ENCODE measurements at places on chromosomes 5 and 9.

DNA sequence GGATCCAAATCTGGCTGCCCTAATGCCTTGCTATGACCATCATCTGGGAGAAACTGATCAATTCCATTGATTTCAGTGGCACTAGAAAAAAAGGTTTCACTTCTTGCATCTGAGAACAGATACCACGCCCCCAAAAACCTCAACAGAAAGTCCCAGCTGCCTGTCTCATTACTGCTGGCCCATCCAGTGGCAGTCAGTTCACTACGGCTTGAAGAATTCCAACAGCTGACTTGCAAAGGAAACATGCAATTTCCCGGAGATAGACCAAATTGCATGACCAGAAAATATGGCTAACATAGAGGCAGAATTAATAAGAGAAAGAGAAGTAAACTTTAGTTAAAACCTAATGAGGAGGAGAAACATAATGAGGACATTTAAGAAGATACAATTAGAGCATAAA lies 48.6 kb downstream of the UGCG start:
- DNase-seq: no peak

DNA sequence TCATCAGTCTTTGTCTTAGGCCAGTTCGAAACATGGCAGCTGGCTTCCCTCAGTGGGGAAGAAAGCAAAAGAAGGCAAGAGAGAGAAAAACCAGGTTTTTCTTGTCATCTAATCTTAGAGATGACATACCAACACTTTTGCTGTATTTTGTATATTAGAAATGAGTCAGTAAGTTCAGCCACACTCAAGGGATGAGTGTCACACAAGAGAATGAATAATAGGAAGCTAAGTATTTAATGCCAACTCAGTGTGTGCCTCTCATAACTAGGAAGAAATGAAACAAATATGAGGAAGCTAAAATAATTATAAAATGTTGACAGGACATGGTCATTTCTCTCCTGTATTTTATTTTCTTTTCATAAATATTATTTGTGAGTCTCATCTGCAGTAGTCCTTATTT lies 65.3 kb downstream of the CDH12 start:
- DNase-seq: no peak

- no peak for DNase-seq
Observed at GRCh38 chr9:134545215-134545542, 96.4 kb upstream of the COL5A1 start.

DNA sequence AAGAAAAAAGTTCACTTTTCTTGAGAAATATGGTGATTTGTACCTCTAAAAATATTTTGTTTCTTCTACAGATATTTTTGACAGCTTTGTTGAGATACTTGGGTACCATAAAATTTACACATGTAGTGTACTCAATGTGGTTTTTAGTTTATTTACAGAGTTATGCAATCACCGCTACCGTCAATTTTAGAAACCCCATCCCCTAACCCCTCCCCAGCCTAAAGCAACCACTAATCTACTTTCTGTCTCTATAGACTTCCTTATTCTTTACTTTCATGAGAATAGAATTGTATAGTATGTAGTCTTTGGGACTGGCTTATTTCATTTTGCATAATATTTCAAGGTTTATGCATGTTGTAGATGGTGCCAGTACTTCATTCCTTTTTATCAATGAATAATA lies 45.0 kb upstream of the TDRD7 start:
- no peak for DNase-seq

DNA sequence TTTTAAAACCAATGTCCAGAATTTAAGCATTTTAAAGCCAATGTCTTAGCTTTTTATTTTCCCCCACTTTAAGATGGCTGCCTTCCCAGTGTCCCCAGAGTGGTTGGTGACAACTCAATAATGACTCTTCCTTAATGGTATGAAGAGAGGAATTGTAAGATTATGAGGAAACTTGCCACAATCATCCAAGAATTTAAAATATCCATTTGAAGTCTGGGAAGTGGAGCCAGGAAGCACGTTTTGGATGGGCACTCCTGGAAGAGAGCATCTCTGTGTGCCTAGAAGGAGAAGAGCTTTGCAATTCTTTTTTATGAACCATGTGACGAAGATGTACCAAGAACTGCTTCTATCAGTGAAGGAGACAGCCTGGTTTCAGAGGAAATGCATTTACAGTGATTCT lies 11.3 kb upstream of the IGFBPL1 start:
- no peak for DNase-seq

DNA sequence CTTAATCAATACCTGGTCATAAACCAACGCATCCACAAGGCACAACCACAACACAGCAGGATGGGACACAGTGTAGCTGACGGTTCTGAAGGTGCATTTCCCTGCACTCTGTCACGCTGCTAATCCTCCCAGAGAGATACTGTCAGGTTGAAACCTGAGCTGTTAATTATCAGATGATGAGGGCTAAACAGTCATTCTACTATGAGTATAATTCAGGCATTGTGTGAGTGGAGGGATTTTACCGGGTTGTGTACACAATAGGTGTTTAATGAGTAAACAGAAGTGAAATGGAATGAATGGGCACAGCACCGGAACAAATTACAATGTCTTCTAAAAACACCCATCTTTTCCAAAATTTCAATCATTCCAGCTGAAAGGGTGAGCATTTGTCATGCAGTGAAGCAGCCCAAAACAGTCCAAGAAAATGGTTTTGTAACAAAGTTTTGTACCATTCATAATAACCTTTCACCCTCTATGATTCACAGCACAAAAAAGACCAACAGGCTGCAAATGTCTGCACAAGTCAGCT lies 71.5 kb downstream of the ABCA1 start:
- DNase-seq: no peak

- no peak for DNase-seq
Observed at GRCh38 chr9:131053896-131054295, 42.4 kb upstream of the AIF1L start.

GRCh38 chr9:112670991-112671625 lies 46.8 kb downstream of the INIP start:
- no peak for DNase-seq

GRCh38 chr9:31542384-31543055 lies 841.9 kb upstream of the ACO1 start:
- no peak for DNase-seq

DNA sequence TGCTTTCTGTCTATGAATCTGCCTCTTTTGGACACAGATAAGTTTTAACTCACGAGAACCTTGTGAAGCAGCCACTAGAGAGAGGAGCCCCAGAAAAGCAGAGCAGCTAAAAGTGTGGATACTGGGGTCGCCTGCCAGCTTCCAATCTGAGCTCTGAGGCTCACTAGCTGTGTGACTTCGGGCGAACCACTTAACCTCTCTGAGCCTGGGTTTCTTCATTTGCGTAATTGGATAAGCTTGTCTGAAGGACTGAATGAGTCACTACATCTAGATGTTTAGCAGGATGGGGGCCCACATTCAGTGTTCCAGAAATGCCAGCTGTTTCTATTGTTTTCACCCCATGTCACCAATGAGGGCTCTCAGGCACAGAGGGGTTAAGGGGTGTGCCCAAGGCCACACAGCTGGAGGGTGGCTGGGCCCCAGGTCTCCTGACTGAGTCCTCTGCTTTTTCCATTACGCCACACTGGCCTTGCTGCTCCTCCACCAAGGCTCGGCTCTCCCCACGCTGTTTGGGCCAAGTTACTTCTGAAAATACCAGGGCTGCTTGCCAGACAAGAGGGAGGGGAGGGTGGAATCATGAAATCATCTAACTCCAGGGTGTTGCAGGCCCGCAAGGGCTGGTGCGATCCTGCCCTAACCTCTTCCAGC lies 36.2 kb downstream of the SH3PXD2B start:
- no peak for DNase-seq

GRCh38 chr9:89933578-89933977 lies 328.8 kb downstream of the GADD45G start:
- DNase-seq: no peak

GRCh38 chr5:24264547-24264946 lies 380.2 kb downstream of the CDH10 start:
- DNase-seq: no peak

- DNase-seq: no peak
Observed at GRCh38 chr9:137314561-137315560, 12.8 kb upstream of the NRARP start.

DNA sequence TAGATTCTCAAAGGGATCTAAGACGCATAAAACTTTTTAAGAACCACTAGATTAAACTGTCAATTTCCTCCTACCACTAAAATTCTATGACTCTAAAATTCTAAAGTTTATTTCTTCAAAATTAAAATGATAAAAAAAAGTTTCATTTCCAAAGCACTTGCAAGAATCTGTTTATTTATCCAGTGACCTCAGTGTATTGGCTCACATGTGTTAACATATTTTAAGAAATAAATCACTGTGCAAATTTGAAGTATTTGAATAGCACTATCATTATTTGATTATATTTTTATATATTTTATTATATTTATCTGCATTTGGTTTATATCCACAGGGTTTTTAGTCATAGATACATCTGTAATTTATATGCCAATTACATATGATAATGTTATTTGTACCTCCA lies 62.2 kb upstream of the SLC12A2 start:
- no peak for DNase-seq

- DNase-seq: no peak
Observed at GRCh38 chr5:126605525-126605924, 4.8 kb downstream of the PHAX start.

- DNase-seq: no peak
Observed at GRCh38 chr5:151632524-151632923, 41.4 kb upstream of the FAT2 start.

GRCh38 chr5:102799017-102799416 lies 43.9 kb downstream of the PAM start:
- no peak for DNase-seq

- DNase-seq: no peak
Observed at GRCh38 chr5:158511454-158511853, 588.3 kb downstream of the EBF1 start.

- no peak for DNase-seq
Observed at GRCh38 chr5:50711280-50711679, 44.8 kb downstream of the PARP8 start.

DNA sequence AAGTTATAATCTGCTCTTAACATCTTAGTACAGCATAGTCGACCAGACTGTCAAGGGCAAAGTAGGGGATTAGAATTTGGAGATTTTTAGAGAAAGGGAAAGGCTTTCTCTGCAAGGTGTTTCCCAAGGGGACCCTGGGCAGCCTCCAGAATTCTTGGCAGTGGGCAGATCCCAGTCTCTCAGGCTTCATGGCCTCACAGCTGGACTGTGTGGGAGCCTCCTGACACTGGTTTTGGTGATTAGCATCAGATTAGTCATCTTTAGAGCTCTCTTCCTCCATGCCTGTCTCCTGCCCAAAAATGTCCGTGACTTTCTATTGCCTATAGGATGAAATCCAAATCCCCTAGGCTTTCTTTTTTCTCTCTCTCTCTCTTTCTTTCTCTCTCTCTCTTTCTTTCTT lies 370.7 kb downstream of the ZSWIM6 start:
- DNase-seq: no peak

DNA sequence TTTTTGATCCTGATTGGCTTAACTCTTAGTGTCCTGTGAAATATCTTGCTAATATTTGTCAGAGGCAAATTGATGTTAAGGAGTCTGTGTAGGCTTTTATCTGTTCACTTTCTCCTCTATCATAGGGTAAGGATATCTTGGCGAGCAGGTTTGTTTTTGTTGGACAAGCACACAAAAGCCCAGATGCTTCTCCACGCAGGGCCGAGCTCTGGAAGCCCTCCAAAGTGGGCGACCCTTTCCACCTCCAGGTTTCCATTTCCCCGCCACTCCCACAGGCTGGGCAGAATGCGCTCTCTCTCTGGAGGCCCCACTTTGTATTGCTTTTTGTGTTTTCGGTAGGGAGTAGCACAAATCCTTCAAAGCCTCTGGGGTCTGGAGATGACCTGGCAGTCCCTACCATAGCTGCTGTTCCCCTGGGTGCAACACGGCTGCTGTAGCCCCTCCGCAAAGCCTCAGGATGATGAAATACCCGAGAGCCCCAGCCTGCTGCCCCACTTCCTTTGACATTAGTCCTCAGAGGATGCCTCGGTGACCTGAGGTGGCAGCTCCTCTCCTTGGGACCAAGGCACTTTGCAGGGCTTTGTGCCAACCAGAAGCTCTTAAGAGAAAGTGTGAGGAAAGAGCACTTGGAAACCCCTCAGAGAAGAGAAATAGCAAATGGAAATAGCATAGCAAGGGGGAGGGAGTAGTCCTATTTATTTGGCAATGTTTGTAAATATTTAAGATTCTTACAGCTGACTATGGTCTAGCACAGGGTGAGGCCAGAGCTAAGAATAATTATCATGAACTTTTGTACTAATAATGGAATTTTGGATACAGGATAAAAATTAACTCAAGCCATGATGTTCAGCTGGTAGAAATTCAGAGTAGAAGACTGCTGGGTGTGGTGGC lies 122.8 kb downstream of the ARHGEF28 start:
- no peak for DNase-seq

DNA sequence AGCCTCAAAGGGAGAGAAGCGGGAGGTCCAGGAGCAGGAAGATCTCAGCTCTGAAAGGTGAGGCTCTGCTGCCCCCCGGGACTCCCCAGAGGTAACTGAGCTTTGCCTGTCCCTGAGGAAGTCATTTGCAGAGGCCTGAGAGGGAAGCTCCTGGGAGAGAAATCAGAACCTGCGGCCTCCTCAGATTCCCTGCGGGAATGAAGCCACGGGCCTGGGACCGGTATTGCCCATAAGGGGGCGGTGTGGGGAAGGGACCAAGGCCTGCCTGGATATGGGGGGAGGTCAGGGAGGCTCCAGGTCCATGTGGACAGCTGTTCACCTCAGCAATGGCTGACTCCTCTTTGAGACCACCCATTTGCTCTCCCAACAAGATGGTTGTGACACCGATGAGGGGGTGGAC lies 1.3 kb downstream of the SPATA31E1 start:
- DNase-seq: no peak

- DNase-seq: no peak
Observed at GRCh38 chr9:4026905-4027304, 273.0 kb downstream of the GLIS3 start.

- DNase-seq: peak; percentile 61
Observed at GRCh38 chr5:76402886-76403765, at the start of gene IQGAP2. Gene IQGAP2, plus strand, starts transcription at chr5:76403285. Its CDS starts 261 bp downstream, at chr5:76403546.

DNA sequence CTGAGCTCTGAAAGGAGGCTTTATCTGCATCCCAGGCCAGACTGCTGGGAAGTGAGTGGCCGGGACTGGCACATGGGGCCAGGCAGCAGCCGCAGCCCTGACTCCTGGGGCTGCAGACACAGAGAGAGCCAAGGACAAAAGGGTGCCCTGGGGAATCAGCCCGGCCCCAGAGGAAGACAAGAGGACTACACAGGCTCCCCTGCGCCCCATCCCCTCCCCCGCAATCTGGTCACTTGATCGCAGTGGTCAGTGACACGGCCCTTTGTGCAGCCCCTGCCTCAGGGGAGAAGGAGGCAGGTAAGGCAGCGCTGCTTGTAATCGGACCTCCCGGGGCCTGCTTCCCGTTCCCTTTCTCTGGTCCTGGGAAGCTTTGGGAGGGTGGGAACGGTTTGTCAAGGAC lies 55.5 kb upstream of the FUBP3 start:
- DNase-seq: no peak

GRCh38 chr5:114948986-114949621 lies 220.6 kb downstream of the TRIM36 start:
- no peak for DNase-seq
